ENCODE measurements at places on chromosomes 4 and X.

- no peak for DNase-seq
Measured at GRCh38 chr4:60683973-60684372, 516.2 kb upstream of the ADGRL3 start.

GRCh38 chr4:154911097-154911496, 130.0 kb downstream of the RBM46 start:
- no peak for DNase-seq

- no peak for DNase-seq
Measured at GRCh38 chrX:14546190-14546589, 16.9 kb downstream of the GLRA2 start.

GRCh38 chrX:121851033-121851432, 803.6 kb downstream of the GLUD2 start:
- DNase-seq = no peak

DNA sequence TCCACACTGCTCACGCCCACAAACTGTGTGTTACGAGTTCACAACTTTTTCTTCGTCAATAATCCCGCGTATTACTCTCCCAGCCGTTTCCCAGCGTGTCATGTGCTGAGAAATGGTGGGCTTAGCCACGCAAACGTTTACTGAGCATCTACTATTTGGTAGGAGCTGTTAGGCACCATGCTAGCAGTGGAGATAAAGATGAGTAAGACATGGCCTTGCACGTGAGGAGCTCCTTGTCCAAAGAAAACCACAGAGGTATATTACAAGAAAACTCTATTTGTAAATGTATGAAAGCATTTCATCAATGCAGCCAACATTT, 821 bp upstream of the TMEM128 start:
- no peak for DNase-seq

DNA sequence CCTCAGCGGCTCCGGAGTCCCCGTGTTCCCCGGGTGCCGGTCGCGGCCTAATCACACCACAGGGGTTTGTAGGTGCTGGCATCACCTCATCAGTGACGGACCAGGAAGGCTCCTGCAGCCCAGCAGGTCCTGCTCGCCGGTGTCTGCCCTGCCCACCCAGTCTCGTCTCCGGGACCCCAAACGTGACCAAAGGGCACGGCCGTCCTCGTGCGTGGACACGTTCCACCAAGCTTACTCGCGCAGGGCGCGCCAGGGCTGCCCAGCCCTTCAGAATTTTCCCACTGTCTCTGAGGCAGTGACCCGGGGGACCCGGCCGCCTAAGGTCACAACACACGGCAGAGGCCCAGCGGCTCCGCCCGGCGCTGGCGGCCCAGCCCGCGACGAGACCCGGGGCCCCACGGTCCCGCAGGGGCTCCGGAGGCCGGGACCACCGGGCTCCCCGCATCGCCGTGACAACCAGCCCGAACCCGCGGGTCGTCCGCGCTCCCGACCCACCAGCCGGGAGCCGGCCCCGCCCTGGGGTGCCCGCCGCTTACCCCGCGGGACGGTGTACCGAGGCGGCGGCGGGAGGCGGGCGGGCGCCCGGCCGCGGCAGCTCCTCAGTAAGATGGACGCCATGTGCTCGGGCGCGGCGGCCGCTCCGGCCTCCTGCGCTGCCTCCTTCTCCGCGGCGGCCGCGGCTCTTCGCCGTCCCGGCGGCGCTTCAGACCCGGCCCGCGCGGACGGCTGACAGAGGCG, 454 bp downstream of the LETM1 start:
- DNase-seq = no peak

GRCh38 chr4:177131736-177132135, 177.9 kb upstream of the NEIL3 start:
- DNase-seq = no peak

DNA sequence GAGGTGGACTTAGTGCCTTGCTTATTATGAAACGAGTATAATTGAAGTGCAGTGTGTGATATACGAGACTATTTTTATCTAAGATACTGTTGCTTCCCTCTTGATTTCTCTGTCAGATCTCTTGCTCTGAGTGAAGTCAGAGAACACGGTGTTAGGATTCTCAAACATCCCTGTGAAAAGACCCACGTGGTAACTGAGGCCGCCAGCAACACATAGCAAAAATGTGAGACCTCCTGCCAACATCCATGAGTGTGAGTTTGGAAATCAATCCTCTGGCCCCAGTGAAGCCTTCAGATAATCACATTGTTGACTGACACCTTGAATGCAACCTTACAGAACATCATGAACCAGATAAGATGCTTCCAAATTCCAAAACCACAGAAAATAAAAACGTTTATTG, 954.4 kb downstream of the FAT4 start:
- DNase-seq = no peak

DNA sequence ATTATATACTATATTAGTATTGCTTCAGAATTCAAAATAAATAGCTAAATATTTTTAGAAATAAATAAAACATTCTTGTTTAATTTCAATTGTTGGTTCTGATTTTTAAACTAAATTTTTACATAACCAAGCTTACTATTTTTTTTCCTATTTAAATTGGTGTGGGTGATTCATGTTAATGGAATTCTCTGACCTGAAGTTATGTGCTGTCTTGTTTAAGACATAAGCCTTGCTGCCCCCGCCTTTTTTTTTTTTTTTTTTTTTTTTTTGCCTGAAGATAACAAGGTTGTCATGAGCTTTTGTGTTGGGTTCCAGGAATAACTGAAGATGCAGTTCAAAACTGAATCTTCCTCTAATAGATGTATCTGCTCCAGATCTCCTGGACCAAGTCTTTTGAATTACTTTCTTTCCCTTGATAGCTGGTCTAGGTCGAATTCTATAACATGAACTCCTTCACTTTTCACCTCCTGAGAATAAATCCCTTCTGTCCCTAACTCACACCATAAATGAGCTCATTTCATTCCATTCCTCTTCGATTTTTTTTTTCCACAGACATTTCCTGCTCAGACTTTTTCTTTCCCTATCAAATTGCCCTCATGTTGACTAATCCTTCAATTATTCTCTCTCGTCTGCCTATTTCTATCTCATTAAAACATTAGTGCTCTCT, 261.5 kb upstream of the FTHL17 start:
- no peak for DNase-seq

DNA sequence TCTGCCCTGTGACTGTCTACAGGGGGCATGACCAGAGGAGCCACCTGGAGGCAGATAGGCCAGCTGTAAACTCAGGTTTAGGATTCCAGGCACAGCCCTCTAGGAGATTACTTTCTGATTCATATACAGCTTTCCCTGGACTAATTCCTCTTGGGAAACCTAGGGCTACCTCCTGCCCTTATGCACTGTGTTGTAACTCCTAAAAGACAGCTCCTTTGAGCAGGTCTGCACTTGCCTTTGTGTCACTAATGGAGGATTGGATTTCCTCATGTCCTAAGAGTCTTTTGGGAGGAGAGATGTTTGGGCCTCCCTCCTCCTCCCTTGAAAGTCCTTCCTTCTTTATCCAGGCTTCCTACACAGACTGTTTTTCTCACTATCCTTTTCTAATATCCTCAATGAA, 202.0 kb downstream of the PCDH19 start:
- no peak for DNase-seq

DNA sequence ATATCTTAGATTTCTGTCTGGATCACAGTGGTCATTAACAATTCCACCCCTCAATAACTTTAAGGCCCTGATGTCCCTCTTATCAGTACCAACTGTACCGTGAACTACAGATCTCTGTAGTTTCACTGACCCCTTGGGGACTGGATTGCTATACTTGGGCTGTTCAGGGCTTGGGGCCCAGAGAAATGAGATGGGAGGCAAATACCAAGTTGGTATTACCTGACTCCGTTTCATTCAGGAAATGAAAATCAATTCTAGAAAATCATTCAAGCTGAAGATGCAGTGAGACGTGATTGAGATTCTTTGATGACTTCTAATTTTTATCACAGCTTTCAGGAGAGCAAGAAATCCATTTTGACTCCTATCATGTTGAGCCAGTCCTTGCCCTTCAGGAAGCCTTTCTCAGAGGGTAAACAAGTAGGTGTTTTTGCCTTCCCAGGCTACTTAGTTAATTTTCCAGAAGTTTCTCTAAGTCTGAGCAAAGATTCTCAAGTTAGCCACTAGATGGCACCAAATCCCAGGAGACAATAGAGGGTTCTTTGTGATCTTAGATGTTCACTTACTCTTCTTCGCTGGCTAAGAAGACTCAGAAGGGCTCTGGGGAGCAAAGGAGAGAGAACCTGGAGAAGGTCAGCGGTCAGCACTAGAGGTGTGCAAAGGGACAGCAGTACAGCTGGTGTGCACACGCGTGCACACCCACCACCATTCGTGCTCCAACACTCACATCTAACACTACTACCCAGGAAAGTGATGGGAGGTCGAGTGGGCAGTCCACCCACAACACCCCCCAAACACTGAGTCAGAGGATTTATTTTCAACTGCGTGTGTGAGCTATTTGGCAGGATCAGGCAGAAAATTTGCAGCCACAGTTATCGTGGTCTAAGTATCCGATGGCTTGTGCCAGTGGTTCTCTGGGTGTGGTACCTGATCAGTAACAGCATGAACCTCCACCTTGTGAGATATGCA, 7.4 kb downstream of the HNRNPH2 start:
- DNase-seq = no peak

DNA sequence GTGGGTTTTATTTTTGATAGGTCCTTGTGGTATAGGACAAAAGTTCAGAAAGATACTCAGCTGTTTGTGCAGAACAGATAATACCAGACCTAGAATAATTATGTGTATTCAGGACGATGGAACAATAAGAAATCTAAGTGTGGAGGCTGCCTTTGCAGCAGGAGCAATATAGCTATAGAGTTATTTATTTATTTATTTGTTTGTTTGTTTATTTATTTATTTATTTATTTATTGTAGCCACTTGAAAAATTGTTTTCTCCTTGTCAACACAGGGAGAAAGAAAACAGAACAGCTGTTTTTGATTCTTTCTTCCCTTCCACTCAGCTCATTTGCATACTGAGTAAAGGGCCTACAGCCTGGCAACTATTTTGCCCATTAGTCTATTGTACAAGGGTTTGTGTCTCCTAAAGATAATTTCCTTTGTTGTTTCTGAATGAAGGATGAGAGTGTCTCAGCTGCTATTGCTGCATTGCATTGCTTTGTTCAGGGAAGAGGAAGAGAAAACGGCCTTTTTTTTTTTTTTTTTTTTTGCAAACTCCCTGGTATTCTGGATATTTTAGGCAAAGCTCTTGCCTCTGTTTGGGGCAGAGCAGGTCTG, 56.0 kb upstream of the ESX1 start:
- no peak for DNase-seq

GRCh38 chr4:60953826-60954225, 246.3 kb upstream of the ADGRL3 start:
- DNase-seq = no peak

DNA sequence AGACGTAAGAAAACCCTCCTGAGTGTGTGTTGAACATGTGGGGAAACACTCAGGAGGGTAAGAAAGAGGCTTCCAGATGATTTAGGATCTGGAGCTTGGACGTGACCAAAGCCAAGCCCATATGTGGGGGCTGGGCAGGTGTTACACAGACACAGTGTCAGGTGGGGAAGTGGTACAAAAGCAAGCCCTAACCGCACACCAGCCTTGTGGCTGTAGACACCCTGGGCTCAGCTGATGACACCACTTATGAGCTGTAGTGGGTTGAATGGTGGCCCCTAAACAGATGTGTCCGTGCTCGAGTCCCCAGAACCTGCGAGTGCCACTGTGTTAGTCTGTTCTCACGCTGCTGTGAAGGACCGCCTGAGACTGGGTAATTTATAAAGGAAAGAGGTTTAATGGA, 25.0 kb upstream of the NSG1 start:
- no peak for DNase-seq

DNA sequence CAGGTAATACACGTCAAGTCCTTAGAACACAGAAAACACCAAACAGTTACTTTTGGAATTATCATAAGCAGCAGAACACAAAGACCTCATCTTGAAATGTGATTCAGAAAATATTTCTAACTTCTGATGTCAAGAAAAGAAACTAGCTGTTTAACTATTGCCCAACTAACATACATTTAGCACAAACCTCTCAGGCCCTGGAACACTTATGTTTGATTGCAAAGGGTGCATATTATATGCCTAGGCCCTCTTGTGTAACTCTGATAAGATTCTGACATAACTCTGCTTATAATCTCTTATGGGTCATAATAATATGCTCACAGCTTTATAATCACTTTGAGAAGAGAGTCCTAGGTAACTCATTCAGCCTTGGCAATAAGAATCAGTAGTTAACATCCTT, 62.6 kb downstream of the TBC1D9 start:
- DNase-seq = no peak

GRCh38 chrX:147079974-147080373, 265.4 kb upstream of the CXorf51A start:
- no peak for DNase-seq

DNA sequence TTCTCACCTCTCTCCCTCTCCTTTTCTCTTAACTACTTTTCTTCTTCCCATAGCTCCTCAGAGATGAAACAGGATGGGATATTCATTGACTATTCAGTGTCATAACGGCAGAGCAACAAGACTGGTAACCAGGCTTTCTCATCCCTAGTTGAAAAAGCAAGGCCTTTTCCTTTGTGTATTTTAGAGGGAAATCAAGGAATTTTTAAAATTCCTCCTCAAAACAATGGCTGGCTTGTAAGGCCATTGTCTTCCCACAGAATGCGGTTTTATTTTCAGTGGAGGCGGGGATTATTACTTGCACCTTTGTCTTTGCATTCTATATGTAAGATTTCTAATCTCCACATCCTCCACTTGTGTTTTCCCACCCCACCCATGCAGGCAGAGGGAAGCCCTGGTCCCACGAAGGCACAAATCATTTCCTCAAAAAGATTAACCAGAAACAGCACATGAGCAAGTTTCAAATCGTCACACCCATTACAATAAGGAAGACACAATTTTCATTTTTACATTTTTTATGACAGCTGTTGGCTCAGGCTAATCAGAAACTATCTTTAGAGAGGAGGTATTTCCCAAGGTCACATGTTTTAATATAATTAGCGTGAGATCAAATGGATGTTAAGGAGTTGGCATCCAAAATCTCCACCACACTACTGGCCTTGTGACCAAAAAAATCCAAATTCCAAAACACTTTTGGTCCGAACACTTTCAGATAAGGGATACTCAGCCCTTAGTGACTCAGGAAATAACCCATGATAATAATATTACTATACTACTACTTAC, 53.0 kb upstream of the KDR start:
- DNase-seq = no peak

DNA sequence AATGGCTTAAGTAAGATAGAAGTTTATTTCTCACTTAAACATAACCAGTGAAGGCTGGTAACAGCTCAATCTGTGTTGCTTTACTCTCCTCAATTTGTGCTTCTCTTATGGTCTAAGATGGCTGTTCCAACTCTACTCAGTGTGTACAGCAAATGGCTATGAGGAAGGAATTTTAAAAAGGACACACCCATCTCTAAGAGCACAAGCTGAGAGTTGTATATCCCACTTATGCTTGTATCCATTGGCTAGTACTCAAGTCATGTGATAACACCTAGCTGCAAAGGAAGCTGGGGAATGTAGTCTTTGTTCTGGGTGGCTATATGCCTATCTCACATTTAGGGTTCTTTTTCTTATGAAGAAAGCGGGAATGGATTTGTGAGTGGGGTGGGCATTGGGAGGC, 63.3 kb downstream of the GPAT3 start:
- DNase-seq = no peak

DNA sequence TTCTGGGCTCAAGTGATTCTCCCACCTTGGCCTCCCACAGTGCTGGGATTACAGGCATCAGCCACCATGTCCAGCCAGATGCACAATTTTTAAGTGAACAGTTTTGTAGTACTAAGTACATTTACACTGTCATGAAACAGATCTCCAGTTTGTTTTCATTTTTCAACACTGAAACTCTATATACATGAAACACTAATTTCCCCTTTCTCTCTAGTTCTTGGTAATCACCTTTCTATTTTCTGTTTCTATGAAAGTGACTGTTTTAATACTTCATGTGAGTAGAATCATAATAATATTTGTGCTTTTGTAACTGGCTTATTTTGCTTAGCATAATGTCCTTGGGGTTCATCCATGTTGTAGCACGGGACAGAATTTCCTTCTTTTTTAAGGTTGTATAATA, 237.4 kb downstream of the CAMK2D start:
- no peak for DNase-seq
